ENCODE measurements at places on chromosomes 13 and 19. TPM values are rescaled to one million over a fixed set of nuclear protein-coding genes. Genes with fewer than 3 reads are reported as not detected.

- no peak for DNase-seq
Measured at GRCh38 chr13:32164622-32165268, 133.2 kb downstream of the FRY start.

DNA sequence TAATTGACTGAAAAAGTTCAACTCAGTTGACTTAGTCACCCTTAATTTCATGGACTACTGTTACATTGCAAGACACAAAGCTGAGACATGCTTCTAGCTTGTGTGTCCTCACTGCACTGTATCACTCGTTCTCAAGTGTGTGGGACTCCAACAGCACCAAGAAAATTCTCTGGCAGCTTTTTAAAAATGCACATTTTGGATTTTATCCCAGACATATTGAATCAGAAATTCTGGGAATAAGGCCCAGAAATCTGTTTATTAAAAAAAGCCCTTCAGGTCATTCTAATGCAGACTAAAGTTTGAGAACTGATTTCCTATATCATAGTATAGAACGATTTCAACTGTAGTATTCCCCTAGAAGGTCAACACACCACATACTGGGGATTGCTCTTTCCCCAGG is 1485.3 kb downstream of the PCDH9 start:
- peak; percentile 64 for DNase-seq

GRCh38 chr13:38415233-38415632 is 65.6 kb downstream of the UFM1 start:
- no peak for DNase-seq

DNA sequence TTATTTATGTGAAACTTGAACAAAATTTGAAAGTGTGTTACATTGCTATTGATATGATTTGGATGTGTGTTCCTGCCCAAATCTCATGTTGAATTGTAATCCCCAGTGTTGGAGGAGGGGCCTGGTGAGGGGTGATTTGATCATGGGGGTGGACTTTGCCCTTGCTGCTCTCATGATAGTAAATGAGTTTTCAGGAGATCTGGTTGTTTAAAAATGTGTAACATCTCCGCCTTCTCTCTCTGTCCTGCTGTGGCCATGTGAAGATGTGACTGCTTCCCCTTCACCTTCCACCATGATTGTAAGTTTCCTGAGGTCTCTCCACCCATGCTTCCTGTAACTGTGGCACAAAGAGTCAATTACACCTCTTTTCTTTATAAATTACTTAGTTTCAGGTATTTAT is 1731.0 kb downstream of the SLITRK5 start:
- no peak for DNase-seq

The ZNF675 gene
- 6.7 TPM for polyA plus RNA-seq

- no peak for DNase-seq
Measured at GRCh38 chr13:42996584-42996983, 4.5 kb upstream of the EPSTI1 start.

- no peak for DNase-seq
Measured at GRCh38 chr19:46536391-46536790, 40.7 kb upstream of the PNMA8B start.

The FOXA3 gene
- not detected for polyA plus RNA-seq

The DCT gene
- polyA plus RNA-seq = 0.18 TPM
